ENCODE measurements at places on chromosomes 5 and 9. TPM values are rescaled to one million over a fixed set of nuclear protein-coding genes. Genes with fewer than 3 reads are reported as not detected.

- H3K27me3 ChIP-seq: no peaks in the 10 kb centered on the region
- no peak for DNase-seq
- peaks cover 2% of the 10 kb centered on the region for H3K4me1 ChIP-seq
Measured at GRCh38 chr5:171425596-171426244, 6.3 kb downstream of the FGF18 start.

Gene REEP2
- total RNA-seq: 0.08 TPM

GRCh38 chr5:50724262-50724661 lies 57.8 kb downstream of the PARP8 start:
- H3K4me1 ChIP-seq: peaks cover 4% of the 10 kb centered on the region
- H3K27ac ChIP-seq: no peak overlapping the region
- no peaks in the 10 kb centered on the region for H3K36me3 ChIP-seq
- H3K27me3 ChIP-seq: no peaks in the 10 kb centered on the region

- no peak overlapping the region for H3K4me3 ChIP-seq
- no peaks in the 10 kb centered on the region for H3K4me1 ChIP-seq
- no peak overlapping the region for H3K27ac ChIP-seq
- no peaks in the 10 kb centered on the region for H3K36me3 ChIP-seq
Measured at GRCh38 chr9:20558566-20559016, 63.7 kb downstream of the MLLT3 start.

- H3K4me3 ChIP-seq: no peak overlapping the region
- no peak for DNase-seq
- H3K36me3 ChIP-seq: peaks cover 43% of the 10 kb centered on the region
- no peaks in the 10 kb centered on the region for H3K27me3 ChIP-seq
Measured at GRCh38 chr9:109411069-109411761, 86.9 kb downstream of the PTPN3 start.

Gene PPP3R2
- total RNA-seq: 0.08 TPM

GRCh38 chr5:154478752-154479159 lies 729 bp upstream of the HAND1 start:
- H3K27ac ChIP-seq: no peak overlapping the region
- H3K27me3 ChIP-seq: peaks cover 20% of the 10 kb centered on the region
- DNase-seq: no peak
- H3K4me3 ChIP-seq: no peak overlapping the region
- no peaks in the 10 kb centered on the region for H3K36me3 ChIP-seq

- H3K27ac ChIP-seq: no peak overlapping the region
- DNase-seq: no peak
- H3K4me1 ChIP-seq: peaks cover 11% of the 10 kb centered on the region
Measured at GRCh38 chr5:147659166-147659929, 123.2 kb downstream of the JAKMIP2 start.

Gene PRLR
- total RNA-seq: 24.8 TPM

Gene FCHSD1
- total RNA-seq: 2.4 TPM

GRCh38 chr9:107890921-107891465 lies 401.4 kb upstream of the KLF4 start:
- no peak overlapping the region for H3K4me3 ChIP-seq
- DNase-seq: no peak
- H3K36me3 ChIP-seq: no peaks in the 10 kb centered on the region

Gene FAM221B
- not detected for total RNA-seq

DNA sequence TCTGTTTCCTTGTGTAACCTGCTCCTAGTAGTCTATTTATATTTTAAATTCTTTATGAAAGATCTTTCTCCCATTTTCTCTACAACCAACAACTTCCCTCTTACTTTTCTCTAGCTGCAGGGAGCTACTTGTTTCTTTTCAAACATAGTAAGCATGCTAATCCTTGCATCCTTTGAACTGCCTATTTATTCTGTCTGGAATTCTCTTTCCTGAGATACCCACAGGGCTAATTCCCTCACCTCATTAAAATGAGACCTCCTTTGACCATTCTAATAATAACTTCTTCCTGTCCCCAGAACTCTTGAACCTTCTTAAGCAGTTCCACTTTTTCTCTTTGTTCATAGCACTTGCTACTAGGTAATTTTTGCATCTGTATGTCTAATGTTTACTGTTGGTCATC lies 620.6 kb upstream of the CDH18 start:
- no peaks in the 10 kb centered on the region for H3K4me1 ChIP-seq
- H3K27ac ChIP-seq: no peak overlapping the region
- H3K36me3 ChIP-seq: no peaks in the 10 kb centered on the region
- H3K27me3 ChIP-seq: no peaks in the 10 kb centered on the region
- no peak for DNase-seq
- no peak overlapping the region for H3K4me3 ChIP-seq

Gene BAAT
- 167 TPM for total RNA-seq

- H3K4me3 ChIP-seq: no peak overlapping the region
- H3K27ac ChIP-seq: no peak overlapping the region
- no peak for DNase-seq
- H3K36me3 ChIP-seq: no peaks in the 10 kb centered on the region
- no peaks in the 10 kb centered on the region for H3K4me1 ChIP-seq
Measured at GRCh38 chr9:109576762-109577161, 78.7 kb upstream of the PTPN3 start.

- no peak overlapping the region for H3K27ac ChIP-seq
- peaks cover 3% of the 10 kb centered on the region for H3K36me3 ChIP-seq
- no peak overlapping the region for H3K4me3 ChIP-seq
- H3K27me3 ChIP-seq: no peaks in the 10 kb centered on the region
- H3K4me1 ChIP-seq: peaks cover 7% of the 10 kb centered on the region
- DNase-seq: no peak
Measured at GRCh38 chr9:110099236-110100095, 108.5 kb downstream of the C9orf152 start.

Gene ZDHHC11B
- total RNA-seq: 2.1 TPM

- H3K27ac ChIP-seq: no peak overlapping the region
- H3K27me3 ChIP-seq: no peaks in the 10 kb centered on the region
- no peak for DNase-seq
- no peaks in the 10 kb centered on the region for H3K4me1 ChIP-seq
- no peaks in the 10 kb centered on the region for H3K36me3 ChIP-seq
- H3K4me3 ChIP-seq: no peak overlapping the region
Measured at GRCh38 chr5:135210286-135211055, 176.4 kb upstream of the PITX1 start.

DNA sequence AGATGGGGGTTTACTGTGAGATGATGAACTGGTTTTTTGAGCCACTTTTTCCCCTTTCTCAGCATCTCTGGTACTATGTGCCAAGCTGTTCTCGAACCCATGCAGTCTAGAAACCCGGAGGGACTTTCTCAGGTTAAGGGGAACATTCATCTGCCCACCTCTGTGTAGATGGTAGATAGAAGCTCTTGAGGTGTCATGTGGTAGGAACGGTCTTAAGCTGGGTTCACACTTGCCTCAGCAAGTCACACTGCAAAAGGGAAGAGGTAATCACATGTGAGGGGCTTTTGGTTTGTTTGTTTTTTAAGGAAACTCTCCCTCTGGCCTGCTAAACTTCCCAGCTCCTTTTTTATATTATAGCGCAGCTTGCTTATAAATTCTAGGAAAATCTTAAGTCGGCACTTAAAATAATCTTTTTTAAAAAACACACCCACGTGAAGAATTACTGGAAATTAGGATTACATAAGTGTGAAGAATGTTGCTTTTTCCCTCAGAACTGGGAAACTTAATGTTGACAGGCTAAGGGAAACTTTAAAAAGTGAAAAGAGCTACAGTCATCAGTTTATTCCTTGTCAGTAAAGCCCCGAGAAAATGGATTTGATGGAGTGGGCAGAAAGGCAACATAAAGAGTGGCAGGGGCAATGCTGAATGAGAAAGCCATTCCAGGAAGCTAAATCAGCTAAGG lies 430.3 kb downstream of the ARHGEF28 start:
- no peak overlapping the region for H3K4me3 ChIP-seq
- no peak for DNase-seq
- H3K27me3 ChIP-seq: no peaks in the 10 kb centered on the region
- no peaks in the 10 kb centered on the region for H3K36me3 ChIP-seq

Gene ITK
- total RNA-seq: 1.5 TPM

GRCh38 chr5:67305913-67306710 lies 109.5 kb upstream of the CD180 start:
- no peak overlapping the region for H3K27ac ChIP-seq
- H3K4me3 ChIP-seq: no peak overlapping the region
- no peaks in the 10 kb centered on the region for H3K4me1 ChIP-seq
- no peak for DNase-seq

DNA sequence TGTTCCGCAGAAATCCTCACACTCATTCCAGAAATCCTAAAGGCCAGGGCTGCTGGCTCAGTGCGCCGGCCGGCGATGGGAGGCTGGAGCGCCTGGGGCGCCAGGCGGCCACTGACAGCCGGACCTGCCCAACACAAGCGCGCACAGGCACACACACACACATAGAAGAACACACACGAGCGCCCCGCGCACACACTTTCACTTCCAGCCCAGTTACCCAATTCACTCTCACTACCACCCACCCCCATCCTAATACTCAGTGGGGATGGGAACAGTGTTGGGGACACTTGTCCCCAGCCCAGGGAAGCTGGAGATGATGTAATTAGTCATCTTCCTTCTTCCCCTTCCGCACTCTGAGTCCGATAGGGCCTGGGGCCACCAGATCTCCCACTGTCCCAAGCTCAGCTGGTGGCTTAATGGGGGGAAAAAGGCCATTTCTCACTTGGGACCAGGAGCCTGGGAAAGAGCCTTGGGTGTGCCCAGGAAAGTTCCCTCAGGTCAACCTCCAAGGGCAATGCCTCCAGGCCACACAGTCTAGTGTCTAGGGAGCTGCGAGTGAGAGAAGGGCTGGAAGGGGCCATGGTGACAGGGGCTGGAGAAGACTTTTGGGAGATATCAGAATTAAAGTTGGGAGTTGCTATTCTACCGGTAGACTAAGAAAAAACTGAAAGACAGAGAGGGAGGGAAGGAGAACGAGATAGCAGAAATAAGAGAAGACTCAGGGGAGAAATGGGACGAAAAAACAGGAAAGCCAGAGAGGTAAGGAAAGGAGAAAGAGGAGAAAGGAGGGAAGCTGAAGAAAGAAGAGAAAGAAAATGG lies 1.7 kb downstream of the EBF1 start:
- H3K36me3 ChIP-seq: no peaks in the 10 kb centered on the region
- no peak for DNase-seq
- H3K4me3 ChIP-seq: peak overlapping the region; percentile 30
- peaks cover 8% of the 10 kb centered on the region for H3K27me3 ChIP-seq

Gene TRIM32
- total RNA-seq: 3.4 TPM

Gene IDNK
- 5.6 TPM for total RNA-seq

GRCh38 chr5:65326922-65327321 lies 154.8 kb downstream of the ADAMTS6 start:
- no peaks in the 10 kb centered on the region for H3K36me3 ChIP-seq
- H3K4me3 ChIP-seq: no peak overlapping the region
- H3K4me1 ChIP-seq: no peaks in the 10 kb centered on the region
- DNase-seq: no peak

Gene MEF2C
- total RNA-seq: 15.9 TPM

DNA sequence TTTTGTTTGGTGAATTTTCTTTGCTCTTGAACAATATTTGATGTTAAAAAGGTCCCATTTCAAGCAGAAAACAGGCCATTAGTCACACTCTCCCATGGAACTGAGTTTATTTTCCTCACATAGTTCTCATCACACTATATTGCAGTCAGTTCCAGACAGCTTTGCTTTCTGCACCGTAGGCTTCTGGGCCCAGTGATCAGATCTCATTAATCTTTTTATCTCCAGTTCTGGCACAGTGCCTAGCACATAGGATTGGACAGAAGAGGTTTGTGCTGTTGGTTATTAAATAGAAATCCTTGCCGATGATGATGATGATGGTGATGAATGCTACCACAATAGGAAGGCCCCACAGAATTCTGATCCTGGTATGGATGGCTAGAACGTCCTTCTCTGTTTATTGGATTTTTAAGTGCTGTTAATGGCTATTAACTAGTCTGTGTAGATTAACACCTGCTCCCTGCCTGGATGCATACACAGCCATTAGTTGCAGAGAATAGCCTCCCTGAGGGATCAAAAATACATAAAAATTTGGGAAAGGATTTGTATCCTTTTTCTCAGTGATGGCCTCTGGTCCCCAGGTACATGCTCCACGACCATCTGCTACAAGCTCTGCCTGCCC lies 52.0 kb upstream of the NTRK2 start:
- H3K4me3 ChIP-seq: no peak overlapping the region
- no peaks in the 10 kb centered on the region for H3K27me3 ChIP-seq
- H3K4me1 ChIP-seq: no peaks in the 10 kb centered on the region
- H3K36me3 ChIP-seq: no peaks in the 10 kb centered on the region
- no peak for DNase-seq
- no peak overlapping the region for H3K27ac ChIP-seq

GRCh38 chr5:149128023-149128875 lies 13.0 kb upstream of the ABLIM3 start:
- H3K4me1 ChIP-seq: peaks cover 7% of the 10 kb centered on the region
- no peaks in the 10 kb centered on the region for H3K36me3 ChIP-seq
- no peaks in the 10 kb centered on the region for H3K27me3 ChIP-seq

GRCh38 chr5:140868721-140869554 lies at the start of gene PCDHA11:
PCDHA11 (plus strand) TSS chr5:140868957; CDS start chr5:140869104, 147 bp downstream.
- H3K27me3 ChIP-seq: no peaks in the 10 kb centered on the region
- H3K4me1 ChIP-seq: no peaks in the 10 kb centered on the region
- DNase-seq: no peak
- H3K4me3 ChIP-seq: no peak within 1 kb of the TSS
- H3K27ac ChIP-seq: no peak within 1 kb of the TSS

Gene NAIP
- 17.7 TPM for total RNA-seq

DNA sequence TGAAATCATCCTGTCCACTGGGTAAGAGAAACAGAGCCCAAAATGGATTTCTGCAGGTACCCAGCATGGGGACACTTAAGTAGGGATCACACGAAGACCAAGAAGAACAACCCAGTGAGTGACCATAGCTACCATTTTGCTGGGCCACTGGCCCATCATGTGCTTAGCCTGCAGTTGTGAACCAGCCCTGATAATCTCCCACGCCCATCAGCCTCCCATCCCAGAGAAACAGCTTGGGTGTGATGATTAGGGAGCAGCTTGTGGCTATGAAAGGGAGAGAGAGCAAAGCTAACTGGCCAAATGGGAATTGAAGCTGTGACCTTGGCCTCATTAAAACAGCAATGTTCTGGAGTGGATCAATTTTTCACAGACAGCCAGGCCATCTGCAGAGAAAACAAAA lies 138.5 kb downstream of the SLC24A2 start:
- no peaks in the 10 kb centered on the region for H3K4me1 ChIP-seq
- H3K27ac ChIP-seq: no peak overlapping the region
- H3K4me3 ChIP-seq: no peak overlapping the region

DNA sequence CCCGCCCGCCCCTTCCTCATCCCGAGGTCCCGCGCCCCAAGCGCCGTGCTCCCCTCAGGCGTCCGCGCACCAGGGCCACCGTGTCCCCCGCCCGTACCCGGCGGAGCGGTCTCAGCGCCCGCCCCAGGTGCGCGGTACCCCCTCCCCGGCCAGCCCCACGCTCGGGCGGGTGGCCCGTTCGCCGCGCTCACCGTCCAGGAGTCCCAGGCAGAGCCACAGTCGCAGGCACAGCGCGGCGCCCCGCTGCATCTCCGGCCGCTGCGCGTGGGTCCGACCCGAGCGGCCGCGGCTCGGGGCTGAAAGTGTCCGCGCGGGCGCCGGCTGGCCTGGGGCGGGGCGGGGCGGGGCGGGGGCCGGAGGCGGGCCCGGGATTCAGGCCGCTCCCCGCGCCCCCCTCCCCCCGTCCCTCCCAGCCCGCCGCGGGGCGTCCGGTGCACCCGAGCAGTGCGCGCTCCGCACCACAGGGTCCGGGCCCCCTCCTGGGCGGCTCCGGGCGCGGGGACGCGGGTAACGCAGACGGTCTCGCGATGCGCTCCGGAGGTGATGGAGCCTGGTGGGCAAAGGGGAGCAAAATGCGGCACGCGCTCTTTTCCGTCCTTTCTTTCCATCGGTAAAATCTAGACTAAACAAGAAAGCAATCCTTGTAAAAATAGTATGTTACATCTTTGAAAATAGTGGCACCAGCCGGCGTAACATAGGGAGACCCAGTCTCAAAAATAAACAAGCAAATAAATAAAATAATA lies at the start of gene FLT4:
FLT4 (minus strand) TSS at position 304 of the 743 bp plus-strand sequence; CDS start at position 249, 55 bp downstream.
- no peak within 1 kb of the TSS for H3K4me3 ChIP-seq
- peaks cover 15% of the 10 kb centered on the region for H3K4me1 ChIP-seq
- H3K36me3 ChIP-seq: no peaks in the 10 kb centered on the region
- no peak for DNase-seq
- H3K27me3 ChIP-seq: no peaks in the 10 kb centered on the region
- H3K27ac ChIP-seq: peak within 1 kb of the TSS; percentile 12

Gene SYK
- total RNA-seq: 5.3 TPM
